KG1 (cell line): ENCODE measurements at places on chromosomes 1 and 21.
A peak's percentile ranks its signal among the peaks of the same experiment; 100 is the strongest.

DNA sequence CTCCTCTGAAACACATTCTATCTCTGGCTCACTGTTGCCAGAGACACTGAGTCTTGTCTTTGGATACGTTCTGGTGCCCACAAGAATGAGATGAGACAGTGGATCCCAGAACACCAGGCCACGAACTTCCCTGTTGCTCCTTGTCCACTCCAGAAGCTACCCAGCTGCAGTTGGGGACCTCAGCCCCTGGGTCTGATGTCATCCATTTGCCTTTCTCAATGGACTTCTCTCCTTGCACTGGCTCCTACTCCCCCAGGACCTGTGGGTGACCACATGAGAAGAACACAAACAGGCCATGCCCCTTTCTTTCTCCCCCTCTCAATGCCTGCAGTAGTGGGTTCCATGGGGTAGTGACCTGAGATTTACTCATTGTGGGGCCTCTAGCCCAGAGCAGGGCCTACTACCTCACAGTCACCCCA is 5.9 kb downstream of the NBPF1 start:
- no peak for DNase-seq

GRCh38 chr1:163928651-163929050 is 606.9 kb downstream of the NUF2 start:
- no peak for DNase-seq

GRCh38 chr1:243268751-243269460 is 13.1 kb downstream of the SDCCAG8 start:
- no peak for DNase-seq

GRCh38 chr1:115453666-115454065 is 115.6 kb upstream of the NGF start:
- DNase-seq = no peak

GRCh38 chr1:244730153-244730933 is 77.4 kb downstream of the DESI2 start:
- peak; percentile 36 for DNase-seq

DNA sequence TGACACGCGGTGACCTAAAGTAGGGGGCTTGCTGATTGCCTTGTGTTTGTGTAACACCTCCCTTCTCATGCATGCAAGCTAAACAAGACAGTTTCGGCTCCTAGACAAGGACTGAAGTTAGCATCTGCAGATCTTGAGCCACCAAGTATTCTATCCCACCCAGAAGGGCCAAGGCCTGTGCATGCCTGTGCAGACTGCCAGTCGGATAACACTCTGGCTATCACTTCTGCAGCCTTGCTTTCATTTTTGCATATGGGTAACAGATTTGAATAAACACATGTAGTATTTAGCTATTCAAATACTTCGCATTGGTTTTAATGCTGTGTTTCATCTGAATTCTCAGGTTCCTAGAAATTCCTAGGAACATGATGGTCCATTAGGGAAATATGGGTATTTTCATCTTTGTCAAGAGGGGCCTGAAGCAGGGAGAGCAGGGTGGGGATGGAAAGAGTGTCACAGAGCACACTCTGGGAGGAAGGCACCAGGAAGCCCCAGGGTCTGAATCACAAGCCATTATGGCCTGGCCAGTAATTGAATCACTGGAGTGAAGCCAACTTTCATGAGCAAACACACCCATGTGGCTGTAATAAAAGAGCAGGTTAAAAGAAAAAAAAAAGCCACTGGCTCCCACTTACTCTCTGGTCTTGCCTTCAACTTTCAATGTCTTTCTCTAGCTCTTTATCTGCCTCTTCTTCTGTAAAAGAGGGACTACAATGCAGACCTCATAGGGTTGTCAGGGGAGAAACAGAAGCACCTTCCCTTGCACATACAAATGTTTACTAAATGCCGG is 28.3 kb downstream of the GADD45A start:
- no peak for DNase-seq

- DNase-seq = no peak
These were observed 41.3 kb downstream of the TBX19 start for GRCh38 chr1:168321945-168322344.

DNA sequence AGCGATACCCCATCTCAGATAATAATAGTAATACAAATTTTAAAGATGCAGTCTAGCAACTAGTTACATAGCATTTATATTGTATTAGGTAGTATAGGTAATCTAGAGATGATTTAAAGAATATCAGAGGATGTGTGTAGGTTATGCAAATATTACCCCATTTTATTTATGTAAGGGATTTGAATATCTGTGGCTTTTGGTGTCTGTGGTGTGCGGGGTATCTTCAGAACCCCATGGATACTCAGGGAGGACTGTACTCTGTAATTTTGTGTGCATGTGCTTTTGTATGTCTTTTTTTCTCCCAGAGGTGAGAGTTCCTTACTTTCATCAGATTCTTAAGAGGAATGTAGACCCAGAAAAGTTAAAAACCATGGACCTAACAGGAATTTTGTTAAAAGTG is 12.8 kb downstream of the RNF2 start:
- no peak for DNase-seq

DNA sequence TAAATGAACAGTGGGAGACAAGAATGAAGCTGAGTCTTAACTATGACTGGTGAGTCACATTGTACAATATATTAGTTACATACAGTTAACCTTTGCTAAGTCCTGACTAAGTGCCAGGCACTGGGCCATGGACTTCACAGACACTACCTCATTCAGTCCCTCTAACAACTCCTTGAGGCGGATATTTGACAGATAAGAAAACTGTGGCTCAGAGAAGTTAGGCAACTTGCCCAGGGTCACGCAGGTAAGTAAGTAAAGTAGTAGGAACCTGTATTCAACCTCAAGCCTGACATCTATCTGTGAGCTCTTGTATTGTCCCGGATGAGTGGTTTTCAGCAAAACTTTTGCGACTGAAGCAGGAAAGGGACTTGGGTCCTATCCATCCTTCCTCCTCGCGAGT is 62.1 kb downstream of the GNG12 start:
- DNase-seq = no peak

DNA sequence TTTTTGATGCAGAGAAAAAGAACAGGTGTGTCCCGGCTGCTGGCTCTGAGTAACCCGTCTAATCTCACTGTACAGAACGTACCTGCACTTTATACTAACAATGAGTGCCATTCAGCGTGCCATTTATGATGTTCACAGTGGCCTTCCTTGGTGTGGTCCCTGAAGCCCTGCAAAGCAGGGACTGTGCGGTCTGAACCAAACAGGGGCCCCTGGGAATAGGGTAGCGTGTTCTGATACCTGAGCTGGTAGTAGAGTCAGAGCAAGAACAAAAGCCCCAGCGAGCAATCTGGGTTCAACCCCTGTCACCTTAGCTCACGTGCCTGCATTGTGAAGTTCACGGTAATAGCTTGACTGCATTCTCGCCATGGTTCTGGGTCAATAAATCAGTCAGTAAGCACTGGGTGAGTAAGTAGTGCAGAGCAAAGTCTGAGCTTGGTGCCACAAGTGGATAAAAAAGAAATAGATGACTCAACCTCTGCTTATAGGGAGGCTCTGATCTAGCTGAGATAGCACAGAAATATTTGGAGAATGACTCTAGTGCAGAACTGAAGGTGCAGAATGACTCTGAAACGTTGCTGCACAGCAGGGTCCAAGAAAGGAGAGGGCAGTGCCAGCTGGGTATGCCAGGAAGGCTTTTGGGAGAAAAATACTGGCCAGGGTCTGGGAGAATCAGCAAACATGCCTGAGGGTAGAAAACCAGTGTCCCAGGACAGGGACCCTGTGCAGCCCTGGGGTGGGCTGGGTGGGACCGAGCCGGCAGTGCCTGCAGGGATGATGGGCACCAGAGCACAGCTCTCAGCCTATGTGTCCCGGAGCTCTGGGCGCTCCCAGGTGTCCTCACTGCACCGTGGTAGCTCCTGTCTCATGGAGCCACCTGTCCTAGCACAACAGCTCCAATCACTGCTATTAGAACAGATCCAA is 125.9 kb downstream of the RHOU start:
- DNase-seq = no peak

- DNase-seq = no peak
These were observed 31.1 kb upstream of the EYA3 start for GRCh38 chr1:28119556-28119955.

DNA sequence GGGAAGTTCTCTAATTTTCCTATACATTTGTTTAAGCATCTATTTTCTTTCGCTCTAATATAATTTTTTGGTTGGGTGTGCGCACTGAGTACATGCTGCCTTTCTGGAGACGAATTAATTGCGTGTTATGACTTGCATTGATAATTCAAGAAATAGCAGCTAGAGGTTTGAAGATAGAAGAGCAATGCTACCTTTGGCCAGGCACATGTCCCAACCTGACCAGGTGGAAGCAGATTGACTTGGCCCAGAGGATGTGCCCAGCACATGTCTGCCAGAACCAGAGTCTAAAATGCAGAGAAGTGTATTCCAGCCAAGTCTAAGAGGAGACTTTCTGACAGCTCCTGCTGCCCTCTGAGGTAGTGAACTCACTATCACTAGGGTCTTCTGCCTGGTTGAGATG is 114.3 kb downstream of the SLC35F3 start:
- no peak for DNase-seq

DNA sequence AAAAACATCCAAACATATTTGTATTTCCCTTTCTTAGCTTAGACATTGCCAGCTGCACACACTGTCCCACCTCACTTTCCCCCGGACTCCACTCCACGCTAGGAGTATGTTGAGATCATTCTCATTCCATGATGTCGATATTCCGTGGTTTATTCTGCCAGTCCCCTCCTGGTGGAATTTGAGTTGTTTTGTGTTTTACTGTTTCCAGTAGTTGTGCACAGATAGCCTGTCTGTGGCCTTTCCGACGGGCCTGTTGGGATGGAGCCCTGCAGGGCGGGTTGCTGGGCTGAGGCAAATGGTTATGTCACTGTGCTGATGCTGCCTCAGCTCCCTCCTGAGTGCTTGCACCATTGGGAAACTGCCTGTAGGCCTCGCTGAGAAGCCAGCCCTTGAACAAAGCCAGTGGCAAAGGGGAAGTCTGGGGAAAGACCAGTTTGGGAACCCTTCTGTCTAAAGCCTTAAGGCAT is 12.8 kb downstream of the TRAPPC10 start:
- DNase-seq = no peak

GRCh38 chr1:223525957-223526356 is 132.7 kb downstream of the CCDC185 start:
- DNase-seq = no peak

DNA sequence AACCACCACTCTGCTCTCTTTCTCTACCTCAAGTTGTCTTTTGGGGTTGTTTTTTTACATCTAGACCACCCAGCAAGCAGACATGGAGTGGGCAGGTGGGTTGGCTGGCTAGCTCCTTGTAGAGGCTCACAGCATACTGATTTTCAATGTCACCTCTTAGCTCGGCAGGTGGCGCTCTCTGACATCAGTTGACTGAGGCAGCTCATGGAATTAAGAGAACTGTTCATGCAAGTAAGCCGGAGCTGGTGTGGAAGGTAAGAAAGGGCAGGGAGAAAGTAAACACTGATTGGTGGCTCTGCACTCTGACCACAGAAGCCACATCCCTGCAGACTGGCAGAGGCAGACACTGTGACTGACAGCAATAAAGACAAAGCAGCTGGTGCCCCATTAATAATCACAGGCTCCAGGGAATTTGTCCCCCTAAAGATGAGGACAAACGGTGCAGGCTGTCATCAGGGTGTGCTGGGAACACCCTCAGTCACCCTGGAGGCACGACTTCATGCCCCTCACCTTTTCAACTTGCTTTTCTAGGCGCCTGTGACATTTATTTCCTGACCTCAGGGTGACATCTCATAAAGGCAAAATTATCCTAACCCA is 226.8 kb downstream of the LMX1A start:
- DNase-seq = peak; percentile 7

DNA sequence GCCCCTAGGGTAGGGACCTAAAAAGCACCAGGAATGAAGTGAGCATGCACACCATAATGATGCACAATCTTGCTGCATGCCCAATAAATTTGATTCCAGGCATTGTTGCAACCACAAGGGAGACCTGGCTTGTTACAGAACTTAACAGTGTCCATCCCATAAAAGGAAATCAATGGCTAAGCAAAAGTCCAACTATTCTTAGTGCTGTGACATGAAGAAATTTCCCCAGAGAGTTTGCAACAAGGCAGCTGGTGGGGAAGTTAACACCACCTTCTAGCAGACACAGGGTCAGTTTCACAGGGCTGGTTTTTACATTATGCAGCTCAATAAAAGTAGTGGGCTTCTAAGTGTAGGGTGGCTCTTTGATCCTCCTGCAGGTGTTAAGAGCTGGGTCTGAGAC is 221.1 kb downstream of the KCNJ6 start:
- no peak for DNase-seq

DNA sequence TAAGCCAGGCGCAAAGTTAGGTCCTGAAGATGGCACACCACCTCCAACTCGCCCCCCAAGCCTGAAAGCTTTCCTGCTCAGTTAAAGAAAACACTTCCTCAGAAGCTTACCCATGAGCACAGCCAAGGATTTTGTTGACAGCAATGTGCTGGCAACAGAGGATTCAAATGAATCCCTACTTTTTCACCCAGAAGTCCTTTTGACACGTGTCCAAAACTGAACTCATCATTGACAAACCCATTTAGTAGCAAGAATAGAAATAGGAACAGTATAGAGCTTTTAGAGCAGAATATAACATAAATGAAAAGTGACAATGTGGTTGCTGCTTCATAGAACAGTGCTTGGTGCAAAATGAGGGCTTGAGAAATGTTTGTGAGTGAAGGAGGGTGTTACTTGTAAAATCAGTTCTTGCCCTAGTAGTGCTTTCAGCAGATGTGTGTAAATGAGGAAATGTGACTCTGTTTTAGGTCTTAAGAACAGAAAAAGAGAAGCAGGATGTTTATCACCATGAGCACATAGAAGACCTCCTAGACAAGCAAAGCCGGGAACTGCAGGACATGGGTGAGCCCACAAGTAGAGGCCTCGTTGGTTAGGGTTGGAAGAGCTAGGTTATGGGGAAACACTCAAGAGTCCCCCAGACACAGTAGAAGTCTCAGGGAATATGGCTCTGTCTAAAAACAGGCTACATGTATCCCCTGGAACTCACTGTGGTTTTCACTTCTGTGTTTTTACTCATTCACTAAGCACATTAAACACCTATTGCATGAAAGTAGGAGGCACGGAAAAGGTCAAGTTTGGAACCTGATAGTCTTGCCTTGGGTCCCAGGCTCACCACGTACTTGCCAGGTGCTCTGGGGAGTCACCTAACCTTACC is 48.6 kb upstream of the TMEM125 start:
- DNase-seq = no peak

DNA sequence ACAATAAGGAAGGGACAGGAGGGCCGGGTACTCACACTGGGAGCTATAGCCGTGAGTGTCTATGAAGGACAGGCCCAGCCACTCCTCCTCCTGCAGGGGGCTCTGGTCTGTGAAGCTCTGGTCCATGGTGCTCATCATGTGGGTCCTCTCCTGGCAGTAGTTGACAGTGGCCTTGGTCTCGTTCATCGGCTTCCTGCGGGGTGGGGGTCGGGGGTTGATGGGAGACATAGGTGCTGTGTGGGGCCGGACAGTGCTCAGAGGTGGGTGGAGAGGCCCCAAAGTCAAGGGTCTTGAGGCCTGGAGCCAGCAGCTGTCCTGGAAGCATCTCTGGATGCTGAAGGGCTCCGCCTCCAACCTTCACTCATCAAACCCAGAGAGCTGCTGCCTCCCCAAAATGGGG is 260.4 kb downstream of the PTPRU start:
- DNase-seq = no peak

GRCh38 chr21:32380940-32381339 is 11.9 kb downstream of the URB1 start:
- no peak for DNase-seq

GRCh38 chr1:245441689-245442088 is 286.9 kb downstream of the KIF26B start:
- no peak for DNase-seq

- DNase-seq = no peak
These were observed 142.0 kb downstream of the CLIC6 start for GRCh38 chr21:34810786-34811185.

- no peak for DNase-seq
These were observed 46.9 kb upstream of the ADARB1 start for GRCh38 chr21:45027241-45028196.

GRCh38 chr21:33966324-33966949 is 50.8 kb upstream of the ATP5PO start:
- DNase-seq = no peak
